ENCODE measurements at places on chromosomes 2 and 18.

DNA sequence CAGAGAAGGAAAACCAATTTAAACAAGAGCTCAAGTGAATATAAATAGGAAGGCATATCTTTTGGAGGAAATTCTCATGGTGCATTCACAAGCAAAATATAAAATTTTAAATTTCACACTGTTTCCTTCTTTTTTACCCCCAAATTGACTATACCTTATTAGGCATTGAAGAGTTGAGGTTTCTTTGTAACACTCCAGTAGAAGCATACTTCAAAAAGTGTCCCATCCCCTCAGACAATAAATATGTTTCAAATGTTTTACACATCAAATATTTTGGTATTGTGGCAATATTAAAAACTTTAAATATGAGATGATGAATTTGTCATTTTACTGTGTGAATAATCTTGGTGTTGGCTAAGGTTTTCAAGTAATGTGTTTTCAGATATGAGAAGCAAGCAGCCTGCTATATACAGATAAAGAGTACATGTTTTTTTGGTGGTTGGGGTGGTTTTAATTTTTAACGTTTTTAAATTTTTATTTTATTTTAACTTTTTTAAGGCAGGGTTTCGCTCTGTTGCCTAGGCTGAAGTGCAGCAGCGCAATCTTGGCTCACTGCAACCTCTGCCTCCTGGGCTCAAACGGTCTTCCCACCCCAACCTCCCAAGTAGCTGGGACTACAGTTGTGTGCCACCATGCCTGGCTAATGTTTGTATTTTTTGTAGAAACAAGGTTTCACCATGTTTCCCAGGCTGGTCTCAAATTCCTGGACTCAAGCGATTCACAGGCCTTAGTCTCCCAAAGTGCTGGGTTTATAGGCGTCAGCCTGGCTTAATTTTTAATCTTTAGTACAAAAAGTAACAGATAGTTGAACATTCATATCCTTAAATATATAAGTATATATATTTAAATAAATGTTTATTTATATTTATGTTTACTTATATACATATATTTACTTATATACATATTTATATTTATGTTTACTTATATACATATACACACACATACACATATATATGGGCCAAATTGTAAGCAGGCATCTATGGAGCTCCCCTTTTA lies 36.5 kb upstream of the DLX1 start:
- no peak for DNase-seq

GRCh38 chr2:38722271-38723061 lies 28.7 kb downstream of the SRSF7 start:
- DNase-seq: no peak

GRCh38 chr2:54687595-54688152 lies 35.8 kb upstream of the EML6 start:
- DNase-seq: no peak

DNA sequence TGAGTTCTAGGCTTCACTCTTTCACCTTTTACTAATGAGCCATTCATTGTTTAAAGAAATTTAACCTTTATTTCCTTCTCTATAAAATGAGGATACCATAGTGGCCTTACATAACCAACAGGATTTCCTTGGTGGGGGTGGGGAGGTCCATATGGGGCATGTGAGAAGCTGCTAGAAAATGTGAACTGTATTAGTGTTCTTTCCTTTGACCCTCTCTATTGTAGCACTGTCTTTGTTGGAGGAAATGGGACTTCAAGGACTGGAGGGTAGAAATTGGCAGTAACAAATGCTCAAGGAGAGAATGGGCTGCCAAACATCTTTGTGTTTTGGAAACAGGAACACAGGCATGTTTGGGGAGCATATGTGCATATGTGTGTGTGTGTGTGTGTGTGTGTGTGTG lies 468.7 kb upstream of the ZEB2 start:
- DNase-seq: no peak

DNA sequence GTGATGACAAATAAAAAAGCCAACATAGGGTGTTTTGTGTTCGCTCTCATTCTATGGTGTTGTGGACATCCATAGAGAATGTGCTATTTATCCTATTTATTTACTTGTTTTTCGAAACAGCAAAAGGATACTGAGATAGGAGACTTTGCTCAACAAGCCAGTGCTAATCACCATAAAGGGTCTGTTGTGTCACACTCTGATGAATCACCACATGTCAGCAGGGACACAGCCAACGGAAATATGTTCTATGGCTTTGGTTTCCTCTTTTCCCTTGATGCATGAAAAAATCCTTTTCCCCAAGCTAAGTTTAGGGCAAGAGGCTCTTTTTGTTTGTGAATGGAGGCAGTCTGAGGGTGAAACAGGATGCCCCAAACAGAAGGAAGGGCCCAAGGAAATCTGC lies 154.3 kb downstream of the RNF152 start:
- DNase-seq: no peak

GRCh38 chr2:129113776-129114175 lies 795.1 kb upstream of the HS6ST1 start:
- DNase-seq: no peak

DNA sequence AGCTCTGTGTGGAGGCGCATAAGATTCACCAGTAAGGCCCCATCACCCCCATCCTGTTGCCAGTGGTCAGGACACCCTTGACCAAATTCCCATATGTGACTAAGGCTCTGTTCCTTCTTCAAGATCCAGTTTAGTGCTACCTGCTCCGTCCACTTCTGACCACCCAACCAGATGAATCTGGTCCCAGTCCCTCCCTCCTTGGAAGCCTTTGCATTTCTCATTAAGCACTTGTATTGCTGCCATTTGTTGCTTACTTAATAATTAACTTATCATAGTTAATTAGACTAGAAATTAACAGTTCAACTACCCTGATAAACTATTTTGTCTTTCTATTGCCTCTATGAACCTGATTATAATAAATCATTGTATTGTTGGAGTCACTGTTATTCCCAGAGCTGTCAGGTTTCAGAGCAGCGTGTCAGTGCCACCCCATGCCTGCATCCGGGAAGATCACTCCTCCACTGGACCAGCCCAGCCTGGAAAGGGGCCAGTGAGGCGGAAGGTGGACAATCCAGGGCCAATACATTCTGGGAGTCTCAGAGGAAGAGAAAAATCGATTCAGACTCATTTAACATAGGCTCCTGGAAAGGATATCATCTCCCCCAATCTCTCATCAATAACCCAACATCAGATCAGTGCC lies 9.5 kb upstream of the NAT8 start:
- no peak for DNase-seq

- no peak for DNase-seq
These were observed 60.5 kb downstream of the GTF3C3 start for GRCh38 chr2:196739031-196739430.

GRCh38 chr2:136019825-136020224 lies 34.4 kb upstream of the DARS1 start:
- DNase-seq: no peak

DNA sequence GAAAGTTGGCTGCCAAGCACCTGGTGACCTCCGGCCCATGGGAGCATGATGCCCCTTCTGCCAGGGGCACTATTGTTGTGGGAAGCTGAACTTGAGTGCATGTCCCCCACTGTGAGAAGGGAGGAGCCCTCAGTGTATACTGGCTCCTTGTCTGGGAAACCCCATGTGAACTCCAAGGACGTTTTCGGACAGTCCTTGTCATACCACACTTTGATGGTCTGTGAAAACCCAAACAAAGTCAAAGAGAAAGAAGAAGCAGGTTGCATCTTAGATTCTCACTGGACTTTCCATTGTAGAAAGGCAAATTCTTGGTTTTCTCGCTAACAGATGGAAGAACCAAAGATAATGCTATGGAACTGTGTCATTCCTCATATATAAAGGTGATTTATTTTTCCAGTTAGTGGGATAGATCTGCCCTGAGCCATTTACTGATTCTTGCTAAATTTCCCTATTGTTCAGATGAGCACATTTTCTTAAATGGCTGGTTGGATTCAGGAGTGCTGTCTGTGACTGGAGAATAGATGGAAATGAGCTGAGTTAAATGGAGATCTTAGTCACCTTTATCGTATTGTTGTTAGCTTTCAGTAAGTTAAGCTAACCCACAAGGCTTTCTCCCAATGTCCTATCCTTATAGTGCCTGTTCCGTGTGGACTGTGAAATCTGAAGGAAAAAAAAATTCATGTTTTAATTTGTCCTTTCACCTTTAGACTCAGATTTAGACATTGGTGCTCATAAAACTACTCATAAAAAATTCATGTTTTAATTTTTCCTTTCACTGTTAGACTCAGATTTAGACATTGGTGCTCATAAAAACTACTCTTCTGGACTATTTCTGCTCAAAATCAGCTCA lies 166.6 kb downstream of the ACTR3 start:
- no peak for DNase-seq

DNA sequence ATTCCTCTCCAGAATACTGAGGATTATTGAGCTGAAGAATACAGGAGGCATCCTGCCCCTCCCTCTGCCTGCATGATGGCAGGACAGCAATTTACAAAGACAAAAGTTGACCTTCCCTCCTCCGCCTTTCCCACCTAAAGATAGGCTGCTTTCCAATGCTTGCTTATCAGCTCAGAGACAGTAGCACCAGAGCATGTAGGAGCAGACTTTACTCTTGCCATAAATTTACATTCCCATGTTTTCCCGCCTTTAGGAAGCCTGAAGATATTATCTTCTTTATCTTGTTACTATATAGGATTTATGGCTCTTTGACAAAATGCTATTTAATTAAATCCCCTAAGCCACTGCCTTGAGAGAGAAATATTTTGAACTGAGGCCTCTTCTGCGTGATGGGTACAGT lies 135.6 kb upstream of the HNMT start:
- no peak for DNase-seq

DNA sequence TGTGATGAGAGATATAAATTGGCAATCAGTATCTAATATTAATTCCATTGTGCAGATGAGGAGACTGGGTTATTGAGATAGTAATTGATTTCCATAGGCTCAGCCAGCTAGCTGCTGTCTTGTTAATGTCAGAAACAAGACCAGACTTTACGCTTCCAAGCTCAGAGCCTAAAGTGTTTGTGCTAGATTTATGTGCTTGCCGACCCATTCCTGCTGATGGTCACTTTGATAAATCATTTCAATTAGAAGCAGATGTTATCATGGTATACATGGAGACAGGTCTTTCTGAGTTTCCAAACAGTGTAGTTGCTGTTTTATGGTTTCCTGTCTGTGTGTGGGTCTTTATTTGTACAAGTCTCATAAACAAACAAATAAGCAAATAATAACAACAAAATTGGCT lies 92.8 kb downstream of the AQP4 start:
- DNase-seq: no peak

GRCh38 chr2:241272303-241273209 lies 42.9 kb downstream of the HDLBP start:
- DNase-seq: peak; percentile 17

- DNase-seq: no peak
These were observed 110.8 kb downstream of the BCL11A start for GRCh38 chr2:60442608-60443007.

- DNase-seq: no peak
These were observed 357.5 kb upstream of the ETAA1 start for GRCh38 chr2:67039517-67040103.

DNA sequence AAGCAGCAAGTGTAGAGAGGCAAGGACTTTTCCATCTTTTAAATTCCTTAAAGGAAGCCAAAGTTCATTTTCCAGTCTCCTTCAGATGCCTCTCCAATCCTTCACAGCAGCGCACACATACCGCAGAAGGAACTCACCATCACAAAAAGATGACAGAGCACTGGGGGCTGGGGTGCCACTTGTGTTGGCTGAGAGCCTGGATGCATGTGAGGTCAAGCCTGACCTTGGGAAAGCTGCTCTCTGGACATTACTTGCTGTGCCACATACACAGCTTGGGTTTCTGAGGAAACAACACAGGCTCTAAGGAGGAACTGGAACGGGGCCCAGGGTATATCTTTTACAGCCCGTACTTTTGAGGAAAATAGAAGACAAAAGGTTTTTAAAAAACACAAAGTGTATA lies 364.3 kb upstream of the MEX3C start:
- no peak for DNase-seq

DNA sequence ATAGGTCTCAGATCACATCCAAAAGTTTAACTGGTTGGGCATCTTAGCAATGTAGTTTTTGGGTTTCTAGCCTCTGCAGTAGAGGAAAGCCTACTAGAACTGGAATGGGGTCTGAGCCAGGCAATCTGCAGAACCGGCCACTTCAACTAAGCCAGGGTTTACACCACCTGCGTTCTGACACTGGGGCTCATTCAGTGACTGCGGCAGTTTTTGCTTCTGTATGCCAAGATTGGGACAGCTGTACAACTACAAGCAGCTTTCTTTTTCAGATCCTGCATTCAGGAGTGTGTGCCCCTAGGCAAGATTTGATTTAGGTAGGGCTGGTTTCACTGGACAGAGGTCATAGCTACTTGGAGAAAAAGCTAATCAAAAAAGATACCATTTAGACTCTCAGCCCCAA lies 43.7 kb upstream of the IGFBP5 start:
- DNase-seq: no peak

- peak; percentile 75 for DNase-seq
These were observed 110.6 kb upstream of the FAM136A start for GRCh38 chr2:70412294-70413070.

- DNase-seq: no peak
These were observed 25.3 kb downstream of the SCG2 start for GRCh38 chr2:223576873-223577272.

DNA sequence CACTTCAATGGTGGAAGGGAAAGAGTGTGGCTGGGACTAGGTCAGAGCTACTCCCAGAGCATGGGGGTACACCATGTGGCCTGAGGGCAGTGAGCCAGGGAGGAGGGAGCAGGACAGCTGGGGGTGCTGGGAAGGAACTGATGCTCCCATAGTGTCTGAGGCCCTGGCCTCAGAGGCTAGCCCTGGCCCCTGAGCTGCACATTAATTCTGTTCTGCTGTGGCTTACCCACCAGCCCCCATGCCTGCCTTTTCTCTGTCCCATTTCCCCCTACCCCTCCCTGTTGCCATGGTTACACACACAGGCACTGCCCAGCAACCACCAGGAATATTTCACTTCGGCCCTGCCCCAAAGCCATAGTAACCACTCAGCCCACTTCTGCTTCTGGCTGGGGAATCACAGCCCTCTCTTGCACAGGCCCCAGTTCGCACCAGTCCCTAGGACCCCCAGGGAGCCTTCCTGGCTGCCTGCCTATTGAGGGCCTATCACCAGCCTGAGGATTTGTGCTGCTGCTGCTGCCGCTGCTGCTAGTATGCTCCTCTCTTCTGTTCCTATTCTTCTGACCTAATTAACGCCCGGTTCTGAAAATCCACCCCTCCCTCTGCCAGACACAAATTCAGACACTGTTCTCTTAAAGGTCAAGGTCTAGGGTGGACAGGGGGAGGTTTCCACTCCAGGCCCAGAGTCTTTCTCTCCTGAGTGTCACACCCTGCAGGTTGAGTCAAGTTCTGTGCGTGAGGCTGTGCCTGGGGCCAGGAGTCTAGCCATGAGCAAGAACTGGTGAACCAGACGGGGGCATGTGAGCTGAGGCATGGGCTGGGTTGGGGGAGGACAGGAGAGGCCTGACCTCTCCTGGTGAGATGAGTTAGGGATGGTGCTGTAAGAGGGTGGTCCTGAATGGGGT lies 87.1 kb upstream of the MCFD2 start:
- no peak for DNase-seq

- DNase-seq: no peak
These were observed 645.7 kb downstream of the SLC4A3 start for GRCh38 chr2:220273082-220273481.

DNA sequence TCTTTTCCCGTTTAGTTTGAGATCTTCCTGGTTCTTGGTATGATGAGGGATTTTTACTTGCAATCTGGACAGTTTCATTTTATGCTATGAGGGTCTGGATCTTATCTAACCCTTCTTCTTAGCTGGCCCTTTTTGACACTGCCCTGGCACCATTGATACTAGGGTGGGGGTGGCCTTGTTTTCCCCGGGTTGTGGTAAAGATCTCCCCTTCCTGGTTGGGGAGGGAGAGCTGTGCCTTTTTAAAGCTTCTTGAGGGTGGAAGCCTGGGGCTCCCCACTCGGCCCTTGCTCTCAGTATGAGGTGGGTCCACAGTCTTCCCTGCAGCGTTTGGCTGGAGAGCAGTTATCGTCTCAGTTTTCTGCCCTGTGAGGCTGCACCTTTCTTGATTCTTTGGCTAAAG lies 66.1 kb downstream of the ASB1 start:
- no peak for DNase-seq
